ENCODE measurements at places on chromosomes 12 and 14.
A peak's percentile ranks its signal among the peaks of the same experiment; 100 is the strongest.

DNA sequence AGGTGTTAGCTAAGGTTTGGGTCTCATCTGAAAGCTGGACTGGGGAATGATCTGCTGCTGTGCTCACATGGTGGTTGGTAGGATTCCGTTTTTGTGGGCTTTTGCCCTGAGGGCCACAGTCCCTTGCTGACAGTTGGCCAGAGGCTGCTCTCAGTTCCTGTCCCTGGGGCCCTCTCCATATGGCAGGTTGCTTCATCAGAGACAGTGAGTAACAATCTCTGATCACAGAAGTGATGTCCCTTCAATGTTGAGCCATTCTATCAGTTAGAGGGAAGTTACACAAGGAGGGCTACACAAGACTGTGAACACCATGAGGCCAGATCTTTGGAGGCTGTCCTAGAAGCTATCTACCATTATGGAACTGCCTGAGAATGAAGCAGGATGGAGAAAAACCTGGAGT lies 137.2 kb downstream of the AACS start:
- DNase-seq = no peak

GRCh38 chr14:62662811-62663455 lies 382.3 kb downstream of the KCNH5 start:
- DNase-seq = no peak

DNA sequence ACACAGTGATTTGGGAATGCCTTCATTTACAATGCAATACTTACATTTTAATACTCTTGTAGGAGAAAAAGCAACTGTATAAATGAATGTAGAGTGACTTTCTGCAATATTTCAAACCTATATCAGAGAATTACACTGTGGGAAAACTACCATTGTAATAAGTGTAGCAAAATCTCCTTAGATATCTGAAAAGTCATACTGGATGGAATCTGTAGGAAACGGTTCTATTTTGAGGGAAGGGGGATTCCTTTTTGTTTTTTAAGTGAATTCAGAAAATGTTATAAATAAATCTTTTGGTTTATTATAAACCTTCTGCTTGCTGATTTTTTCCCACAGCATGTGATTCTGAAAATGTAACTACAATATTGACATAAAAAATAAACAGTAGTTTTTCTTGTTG lies 23.0 kb downstream of the ZNF891 start:
- DNase-seq = no peak

- DNase-seq = no peak
Measured at GRCh38 chr12:29578070-29578469, 80.6 kb upstream of the OVCH1 start.

DNA sequence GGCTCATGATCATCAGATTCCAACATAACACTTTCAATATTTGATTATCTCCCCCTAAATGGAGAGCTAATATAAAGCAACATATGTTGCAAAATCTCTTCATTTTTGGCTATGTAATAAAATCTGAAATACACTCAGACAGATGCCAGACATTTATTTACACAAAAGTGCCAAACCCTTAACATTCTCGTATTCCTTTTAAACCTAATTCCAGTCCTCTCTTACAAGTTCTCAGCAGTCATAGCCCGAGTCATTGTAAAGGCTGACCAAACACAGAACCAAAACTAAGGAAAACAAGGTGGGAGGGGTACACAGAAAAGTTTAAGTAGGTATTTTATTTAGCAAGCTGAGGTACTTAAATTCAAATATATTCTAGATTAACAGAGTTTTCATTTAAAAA lies 81.4 kb downstream of the LRP6 start:
- no peak for DNase-seq

DNA sequence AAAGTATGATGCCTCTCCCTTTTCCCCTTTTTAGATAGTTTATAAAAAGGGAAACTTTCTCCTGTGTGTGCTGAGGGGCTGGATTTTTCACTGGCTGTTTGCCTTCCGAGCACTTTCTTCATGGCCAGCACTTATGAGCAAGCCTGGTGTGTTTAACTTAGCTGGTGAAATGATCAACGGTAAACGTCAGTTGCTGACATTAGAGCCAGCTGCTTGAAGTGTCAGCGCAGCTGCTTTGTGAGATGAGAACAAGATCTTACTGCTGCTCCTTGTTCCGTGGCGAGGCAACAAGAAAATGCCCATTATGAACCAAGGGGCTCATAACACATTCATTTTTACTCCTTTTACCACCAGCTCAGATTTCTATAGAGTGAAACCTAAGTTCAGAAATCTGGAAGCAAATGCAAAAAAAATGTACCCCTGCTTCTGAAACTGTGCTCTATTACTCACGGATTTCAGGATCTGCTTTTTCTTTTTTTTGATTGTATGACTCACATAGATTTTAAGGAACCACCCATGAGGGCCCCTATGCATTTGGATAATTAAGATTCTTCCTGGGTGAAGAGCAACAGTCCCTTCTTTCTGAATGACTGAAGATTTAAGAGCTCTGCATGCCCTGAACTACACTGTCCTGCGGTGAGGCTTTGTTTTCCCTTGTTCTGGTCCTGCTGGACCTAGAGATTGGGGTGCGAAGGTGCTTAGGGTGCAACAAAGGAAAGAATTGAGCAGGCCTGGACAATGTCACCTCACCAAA lies 74.3 kb upstream of the CPM start:
- DNase-seq = no peak

GRCh38 chr12:69509904-69510827 lies 40.0 kb downstream of the FRS2 start:
- DNase-seq = no peak

DNA sequence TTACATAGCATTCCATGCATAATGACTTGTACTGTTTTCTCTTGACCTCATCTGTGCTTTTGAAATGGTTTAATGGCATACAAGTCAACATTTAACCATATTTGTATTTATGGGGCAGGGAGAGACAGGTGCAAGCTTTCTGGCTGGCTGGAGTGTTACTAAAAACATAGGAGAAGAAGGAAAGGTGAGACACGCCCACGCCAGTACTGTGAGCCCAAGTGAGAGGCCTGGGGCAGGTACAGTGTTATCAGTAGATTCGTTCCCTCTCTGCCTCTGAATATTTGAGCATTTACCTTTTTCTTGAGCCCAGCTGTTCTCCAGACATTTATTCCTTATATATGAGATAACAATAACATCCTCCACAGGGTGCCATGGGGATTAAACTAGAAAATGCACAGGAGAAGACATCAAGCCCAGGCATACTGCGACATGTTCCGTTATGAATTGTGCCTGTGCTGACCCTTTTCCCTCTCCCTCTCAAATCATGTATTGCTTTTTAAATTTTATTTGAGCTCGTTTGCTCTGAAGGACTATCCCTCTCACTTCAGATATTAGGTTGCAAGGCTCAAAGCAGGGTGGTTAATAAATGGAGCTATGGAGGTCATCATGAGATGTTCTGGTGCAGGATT lies 34.6 kb upstream of the TUBA1C start:
- no peak for DNase-seq

GRCh38 chr12:67459173-67459572 lies 189.4 kb upstream of the DYRK2 start:
- DNase-seq = no peak

GRCh38 chr12:9792961-9793617 lies 32.4 kb upstream of the CD69 start:
- DNase-seq = no peak

DNA sequence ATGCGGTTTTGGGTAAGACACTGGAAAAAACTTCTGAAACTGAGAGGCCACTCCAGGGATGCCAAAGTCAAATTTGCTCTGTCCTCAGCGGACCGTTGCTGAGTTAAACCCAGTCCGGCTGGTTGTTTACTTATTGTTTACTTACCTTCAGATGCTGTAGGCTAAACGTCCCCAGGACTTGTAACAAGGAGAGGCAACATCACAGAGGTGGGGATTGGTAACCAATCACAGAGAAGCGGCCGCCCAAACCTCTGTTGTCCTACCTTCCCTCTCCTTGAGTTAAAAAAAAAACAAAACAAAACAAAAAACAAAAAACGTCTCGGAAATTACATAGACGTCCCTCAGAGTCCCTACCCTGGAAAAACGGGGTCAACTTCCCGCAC lies 380 bp downstream of the ANO2 start:
- no peak for DNase-seq

DNA sequence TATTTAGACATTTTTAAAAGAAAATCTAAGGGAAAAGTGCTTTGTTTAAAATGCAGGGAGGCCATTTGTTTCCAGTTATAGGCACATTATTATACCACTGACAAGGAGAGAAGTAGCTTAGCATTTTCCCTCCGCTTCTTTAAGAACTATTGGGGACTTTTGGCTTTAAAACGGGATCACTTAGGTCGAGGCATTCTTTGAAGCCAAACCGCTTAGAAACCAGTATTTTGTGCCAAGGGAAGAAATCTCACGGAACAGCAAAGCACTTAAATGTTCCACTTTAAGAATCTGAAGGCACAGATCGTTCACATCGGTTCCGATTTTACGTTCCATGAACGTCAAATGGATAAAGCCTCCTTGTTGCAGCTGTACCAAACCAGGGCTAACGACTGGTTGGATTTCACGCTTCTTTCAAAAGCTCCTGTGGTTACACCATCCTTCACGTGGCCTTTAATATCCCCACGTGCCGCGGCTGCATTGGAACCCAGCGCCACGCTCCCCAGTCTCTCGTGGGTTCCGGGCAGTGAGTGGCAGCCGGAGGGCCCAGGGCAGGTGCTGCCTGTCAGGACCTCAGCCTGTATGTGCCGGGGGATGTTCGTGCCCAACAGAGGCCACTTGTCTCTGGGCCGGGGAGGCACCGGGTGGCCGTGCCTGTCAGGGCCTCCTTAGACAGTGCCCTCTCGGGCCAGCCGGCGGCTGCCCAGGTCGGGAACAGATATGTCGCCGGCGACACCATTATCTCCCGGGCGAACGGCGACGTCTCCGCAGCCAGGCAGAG lies 195.4 kb downstream of the KIF26A start:
- DNase-seq = no peak

DNA sequence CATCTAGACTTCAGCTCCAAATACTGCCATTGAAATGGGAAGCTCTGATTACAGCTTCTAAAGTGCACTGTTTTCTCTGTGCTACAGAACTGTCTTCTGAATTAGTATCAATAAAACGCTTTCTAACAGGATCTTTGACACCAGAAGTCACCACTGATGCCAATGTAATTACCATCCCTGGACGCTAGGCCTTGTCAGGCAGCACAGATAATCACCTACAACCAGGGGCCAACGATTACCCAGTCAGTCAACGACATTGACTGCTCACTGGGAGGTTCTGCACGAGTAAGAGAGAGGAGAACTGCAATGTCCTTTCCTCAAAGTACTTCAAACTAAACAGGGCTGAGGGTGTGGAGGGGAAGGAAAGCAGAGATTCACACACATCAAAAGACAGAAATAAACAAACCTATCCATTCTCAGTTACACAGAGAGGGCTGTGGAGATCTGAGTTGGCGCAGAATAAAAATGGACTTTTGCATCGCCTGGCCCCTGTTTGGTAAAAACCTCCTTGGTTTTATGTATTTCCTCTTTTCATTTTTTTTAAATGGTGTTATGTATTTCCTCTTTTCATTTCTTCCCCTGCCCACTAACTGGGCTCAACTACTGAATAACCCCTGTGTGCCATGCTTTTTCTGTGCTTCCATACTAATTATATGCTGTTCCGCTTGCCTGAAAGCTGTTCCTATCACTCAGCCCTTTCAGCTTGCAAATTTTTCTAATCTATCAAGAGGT lies 492.2 kb downstream of the APAF1 start:
- DNase-seq = no peak

- DNase-seq = no peak
Measured at GRCh38 chr14:93787465-93788292, 606 bp downstream of the PRIMA1 start.

- DNase-seq = peak; percentile 74
Measured at GRCh38 chr14:104975481-104976197, 2.5 kb downstream of the AHNAK2 start.

- no peak for DNase-seq
Measured at GRCh38 chr14:98633380-98633779, 638.6 kb downstream of the BCL11B start.

DNA sequence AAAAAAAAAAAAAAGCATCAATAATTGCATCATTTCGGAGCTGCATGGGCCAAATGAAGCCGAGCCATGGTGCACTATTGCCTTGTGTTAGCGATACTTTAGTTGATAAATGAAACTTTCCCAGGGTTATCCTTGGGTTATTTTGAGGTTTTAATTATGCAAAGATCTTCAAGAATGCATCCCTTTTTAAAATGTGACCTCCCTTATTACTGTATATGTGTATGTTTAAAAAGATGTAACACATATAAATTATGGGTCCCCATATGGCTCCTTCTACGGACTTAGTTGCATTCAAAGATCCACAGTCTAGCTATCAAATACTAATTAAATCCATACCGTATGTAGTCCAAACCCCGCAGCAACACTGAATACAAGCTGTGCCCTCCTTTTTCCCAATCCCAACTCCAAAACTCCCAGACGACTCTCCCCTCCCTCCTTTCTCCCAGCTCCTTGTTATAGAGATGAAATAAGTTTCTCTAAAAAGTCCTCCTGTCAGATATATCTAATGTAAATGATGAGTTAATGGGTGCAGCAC lies 129.3 kb upstream of the MAP1LC3B2 start:
- no peak for DNase-seq

- DNase-seq = no peak
Measured at GRCh38 chr12:13784504-13784903, 196.9 kb downstream of the GRIN2B start.

GRCh38 chr12:52805000-52805399 lies 8.9 kb downstream of the KRT4 start:
- no peak for DNase-seq

GRCh38 chr12:90199006-90199405 lies 490.4 kb upstream of the ATP2B1 start:
- DNase-seq = no peak

DNA sequence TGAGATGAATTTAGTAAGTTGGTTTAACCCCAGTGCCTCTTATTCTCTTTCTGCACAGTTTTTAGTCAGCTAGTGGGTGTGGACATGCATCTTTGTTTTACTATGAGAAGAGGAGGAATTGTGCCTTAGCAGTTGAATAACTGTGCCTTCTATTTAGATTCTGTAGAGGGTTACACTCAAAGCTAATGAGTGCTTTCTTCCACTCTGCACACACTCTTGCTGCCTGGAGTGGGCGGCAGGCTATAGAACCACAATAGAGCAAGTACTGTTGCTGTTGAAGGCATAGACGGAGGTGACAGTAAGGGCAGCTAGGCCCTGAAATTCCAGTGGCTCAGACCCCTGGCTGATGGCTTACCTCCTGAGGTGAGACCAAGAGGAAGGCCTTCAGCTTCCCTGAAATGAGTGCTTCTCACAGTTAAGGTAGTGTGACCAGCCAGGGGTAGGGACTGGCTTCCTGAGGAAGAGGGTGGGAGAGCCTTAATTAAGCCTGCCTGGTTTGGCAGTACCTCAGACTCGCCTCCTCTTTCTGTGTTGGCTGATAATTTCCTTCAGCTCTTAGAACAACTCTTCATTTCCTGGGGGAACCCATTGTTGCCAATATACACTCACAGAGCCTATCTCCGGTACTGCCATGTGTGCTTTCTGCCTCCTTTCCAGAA lies 24.7 kb downstream of the SUSD6 start:
- no peak for DNase-seq

All from suprapubic skin (tissue), 4 donors.